ENCODE measurements at places on chromosomes 1 and 21. TPM values are rescaled to one million over a fixed set of nuclear protein-coding genes. Genes with fewer than 3 reads are reported as not detected.

Gene EXO1
- 8.4 TPM for total RNA-seq

Gene CEP85
- 9.6 TPM for total RNA-seq

Gene STIL
- 8.0 TPM for total RNA-seq

Gene NTMT2
- total RNA-seq, result not detected

Gene KANK4
- total RNA-seq, result 32.2 TPM

- no peak for DNase-seq
Measured at GRCh38 chr1:1020415-1021009, 592 bp downstream of the AGRN start.

DNA sequence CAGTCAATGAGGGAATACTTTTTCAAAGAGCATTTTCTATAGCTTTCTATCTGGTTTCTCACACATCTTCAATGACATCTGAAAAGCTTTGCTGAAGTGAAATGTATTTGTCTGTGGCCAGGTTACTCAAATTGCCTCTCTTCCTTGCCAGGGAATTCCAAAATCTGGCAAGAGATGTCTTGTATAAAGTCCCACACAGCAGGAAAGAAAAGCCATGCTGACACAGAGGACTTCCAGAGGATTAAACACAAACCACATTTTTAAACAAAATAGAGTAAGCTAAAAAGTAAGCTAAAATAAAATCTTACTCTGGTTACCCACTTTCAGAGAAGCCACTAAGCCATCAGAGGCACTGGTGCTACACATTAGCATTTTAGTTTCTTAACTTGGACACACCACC lies 93.1 kb upstream of the BCAR3 start:
- peak; percentile 43 for DNase-seq

DNA sequence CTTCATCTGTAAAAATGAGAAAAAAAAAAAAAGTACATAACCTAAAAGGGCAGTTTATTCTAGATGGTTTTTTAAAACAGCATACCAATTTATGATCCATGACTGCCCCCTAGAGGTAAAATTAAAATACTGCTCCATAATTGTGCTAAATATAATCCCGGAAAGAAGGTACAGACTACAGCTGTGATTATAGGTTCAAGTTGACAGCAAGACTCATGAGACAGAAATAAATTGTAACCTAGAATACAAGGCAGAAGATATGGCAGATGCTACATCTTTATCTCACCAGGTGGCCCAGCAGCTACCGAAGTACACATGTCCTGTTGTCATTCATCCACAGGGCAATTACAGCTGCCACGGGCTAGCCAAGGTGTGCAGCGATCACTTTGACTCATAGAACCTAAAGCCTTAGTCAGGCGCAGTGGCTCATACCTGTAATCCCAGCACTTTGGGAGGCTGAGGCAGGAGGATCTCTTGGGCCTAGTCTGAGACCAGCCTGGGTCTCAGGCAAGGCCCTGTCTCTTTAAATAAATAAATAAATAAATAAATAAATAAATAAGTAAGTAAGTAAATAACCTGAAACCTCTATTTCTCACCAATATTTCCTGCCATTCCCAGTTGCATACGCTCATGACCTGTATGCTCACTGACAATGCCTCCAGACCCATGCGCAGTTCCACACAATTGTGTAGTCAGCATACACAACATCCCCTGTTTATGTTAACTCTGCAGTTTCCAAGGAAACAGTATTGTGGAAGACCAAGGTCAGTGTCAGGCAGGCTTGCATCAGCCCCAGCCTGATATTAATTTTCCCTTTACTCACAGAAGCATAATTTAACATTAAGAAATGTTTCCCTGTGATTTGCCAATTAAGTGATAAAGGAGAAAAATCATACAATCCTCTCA lies 18.3 kb upstream of the PPIE start:
- DNase-seq, result peak; percentile 44

GRCh38 chr1:18446751-18447150 lies 34.0 kb upstream of the KLHDC7A start:
- DNase-seq, result no peak

- DNase-seq, result peak; percentile 57
Measured at GRCh38 chr1:172903581-172904220, 147.0 kb downstream of the TNFSF18 start.

DNA sequence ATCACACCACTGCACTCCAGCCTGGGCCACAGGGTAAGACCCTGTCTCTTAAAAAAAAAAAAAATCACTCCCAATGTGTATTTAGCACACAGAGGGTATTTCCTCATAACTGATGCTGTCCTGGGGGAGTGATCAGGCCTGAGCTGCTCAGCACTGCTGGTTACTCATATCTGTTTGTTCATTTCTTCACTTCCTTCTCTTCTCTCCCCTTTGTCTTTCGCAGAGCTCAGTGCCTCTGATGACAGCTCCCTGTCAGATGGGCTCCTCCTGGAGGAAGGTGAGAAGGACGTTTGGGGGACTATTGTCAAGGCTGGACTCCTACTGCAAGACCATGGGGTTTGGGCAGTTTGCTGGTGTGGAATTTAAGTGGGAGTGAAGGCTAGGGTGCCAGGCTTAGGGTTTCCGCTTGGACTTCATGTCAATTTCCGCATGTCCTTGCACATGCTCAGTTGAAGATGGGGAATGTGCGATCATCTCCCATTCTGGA lies 13.0 kb downstream of the INAVA start:
- no peak for DNase-seq

DNA sequence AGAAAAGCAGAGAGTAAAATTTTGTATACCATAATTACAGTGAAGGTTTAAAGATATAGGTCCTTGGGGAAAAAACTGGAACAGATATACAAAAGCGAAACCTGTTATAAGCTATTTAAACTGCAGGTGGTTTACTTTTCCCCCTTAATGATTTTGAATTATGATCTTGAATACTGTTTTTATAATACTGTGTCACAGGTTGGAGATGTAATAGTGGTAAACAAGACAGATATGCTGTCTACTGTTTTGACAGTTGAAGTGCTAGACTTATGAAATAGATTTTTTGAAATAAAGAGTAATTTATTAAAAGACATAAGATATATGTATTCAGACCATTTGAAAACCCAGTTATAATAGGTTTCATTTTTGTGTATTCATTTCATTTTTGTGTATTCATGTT lies 129.4 kb downstream of the CD247 start:
- no peak for DNase-seq

GRCh38 chr1:10827377-10828333 lies 31.2 kb upstream of the CASZ1 start:
- DNase-seq, result no peak

DNA sequence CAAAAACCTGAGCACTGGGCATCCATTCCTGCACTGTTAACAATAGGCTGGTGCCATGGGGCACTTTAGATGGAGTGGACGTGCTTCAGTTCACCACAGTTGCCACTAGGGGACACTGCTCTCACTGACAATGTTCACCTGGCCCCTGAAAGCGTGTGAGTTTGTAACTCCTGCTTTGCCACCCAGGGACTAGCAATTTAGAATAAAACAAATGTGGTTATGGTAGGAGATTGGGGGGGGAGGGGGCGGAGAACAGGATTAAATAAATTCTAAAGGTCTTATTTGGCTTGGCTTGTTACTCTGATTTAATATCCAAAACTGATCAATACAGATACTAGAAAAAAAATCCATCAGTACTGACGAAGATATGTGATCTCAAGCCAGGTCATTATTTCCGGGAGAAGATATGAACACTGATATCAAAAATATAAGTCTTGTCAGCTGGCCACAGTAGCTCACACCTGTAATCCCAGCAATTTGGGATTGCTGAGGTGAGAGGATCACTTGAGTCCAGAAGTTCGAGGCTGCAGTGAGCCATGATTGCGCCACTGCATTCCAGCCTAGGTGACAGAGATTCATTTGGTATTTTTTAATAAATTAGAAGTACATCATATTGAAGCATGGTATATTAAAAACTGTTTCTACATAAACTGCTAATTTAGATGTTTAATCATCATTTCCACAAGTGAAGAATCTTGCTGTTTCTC lies 23.2 kb downstream of the INTS7 start:
- DNase-seq, result peak; percentile 61

DNA sequence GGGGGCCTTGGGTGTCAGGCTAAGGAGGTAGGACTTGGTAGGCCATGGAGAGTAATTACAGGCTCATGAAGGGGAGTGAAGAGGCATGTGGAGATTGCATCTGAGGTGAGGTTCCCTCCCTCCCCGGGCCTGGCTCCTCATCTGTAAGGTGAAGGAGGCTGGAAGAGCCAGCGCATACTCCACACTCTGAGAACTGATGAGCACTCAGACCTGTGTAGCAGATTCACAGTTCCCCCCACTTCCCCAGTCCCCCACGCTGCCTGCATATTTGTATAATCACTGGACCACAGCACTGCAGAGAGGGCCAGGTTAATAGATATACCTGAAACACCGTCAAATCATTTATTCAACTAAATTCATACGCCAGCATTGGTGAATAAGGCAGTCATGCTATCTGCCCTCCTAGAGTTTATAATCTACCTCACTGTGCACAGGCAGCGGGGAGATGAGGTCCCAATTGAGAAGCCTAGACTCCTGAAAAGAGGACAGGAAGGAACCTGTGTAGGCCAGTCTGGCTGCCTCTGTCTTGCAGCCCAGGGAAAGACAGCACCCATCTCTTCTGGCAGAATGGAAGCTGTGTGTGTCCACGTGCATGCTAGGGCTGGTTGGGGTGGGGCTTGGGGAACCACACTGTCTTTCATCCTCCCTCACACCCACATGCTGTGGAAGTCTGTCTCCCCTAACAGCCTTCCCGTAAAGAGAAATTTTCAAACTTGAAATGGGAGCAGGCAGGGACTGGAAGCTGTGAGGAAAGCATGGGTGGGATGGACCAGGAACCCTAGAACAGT lies 110.6 kb upstream of the ATP1A1 start:
- DNase-seq, result no peak

GRCh38 chr1:219126377-219126776 lies 47.3 kb upstream of the LYPLAL1 start:
- DNase-seq, result no peak

DNA sequence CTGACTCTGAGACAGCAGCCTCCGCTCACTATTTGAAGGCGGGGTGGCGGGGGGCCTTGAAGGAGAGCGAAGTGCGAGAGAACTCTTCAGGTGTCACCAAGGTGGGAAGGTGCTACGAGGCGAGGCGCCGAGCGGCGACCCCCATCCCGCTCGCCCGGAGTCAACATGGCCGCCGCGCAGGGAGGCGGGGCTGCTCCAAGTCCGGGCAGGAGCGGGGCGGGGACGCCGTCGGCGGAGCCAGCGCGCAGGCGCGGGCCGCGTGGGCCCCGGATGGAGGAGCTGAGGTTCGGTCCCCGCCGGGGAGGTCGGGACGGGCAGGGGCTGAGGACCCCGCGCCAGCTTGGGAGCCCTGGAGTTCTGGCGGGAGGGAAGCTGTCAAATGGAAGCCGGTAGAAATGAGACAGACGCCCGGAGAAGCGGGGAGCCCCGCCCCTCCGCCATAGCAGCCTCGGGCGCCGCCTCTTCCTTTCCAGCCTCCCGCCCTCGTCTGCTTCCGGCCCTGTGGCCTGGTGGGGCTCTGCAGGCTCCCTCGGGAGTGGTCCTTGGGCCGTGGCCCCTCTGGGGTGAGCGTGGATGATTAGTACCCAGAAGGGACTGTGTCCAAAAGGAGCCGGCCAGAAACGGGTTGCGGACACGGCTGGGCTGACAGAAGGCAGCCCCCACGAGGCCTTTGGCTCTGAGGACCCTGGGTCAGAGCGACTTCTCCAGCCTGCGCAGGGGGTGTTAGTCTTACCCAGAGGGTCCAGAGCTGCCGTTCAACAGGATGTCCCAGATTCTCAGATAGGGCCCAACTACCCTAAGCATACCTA lies at the start of gene PIGV:
TSS of gene PIGV (plus strand) at position 245 of the 809 bp plus-strand sequence. CDS start 2,866 bp downstream, outside the sequence.
- peak; percentile 78 for DNase-seq

DNA sequence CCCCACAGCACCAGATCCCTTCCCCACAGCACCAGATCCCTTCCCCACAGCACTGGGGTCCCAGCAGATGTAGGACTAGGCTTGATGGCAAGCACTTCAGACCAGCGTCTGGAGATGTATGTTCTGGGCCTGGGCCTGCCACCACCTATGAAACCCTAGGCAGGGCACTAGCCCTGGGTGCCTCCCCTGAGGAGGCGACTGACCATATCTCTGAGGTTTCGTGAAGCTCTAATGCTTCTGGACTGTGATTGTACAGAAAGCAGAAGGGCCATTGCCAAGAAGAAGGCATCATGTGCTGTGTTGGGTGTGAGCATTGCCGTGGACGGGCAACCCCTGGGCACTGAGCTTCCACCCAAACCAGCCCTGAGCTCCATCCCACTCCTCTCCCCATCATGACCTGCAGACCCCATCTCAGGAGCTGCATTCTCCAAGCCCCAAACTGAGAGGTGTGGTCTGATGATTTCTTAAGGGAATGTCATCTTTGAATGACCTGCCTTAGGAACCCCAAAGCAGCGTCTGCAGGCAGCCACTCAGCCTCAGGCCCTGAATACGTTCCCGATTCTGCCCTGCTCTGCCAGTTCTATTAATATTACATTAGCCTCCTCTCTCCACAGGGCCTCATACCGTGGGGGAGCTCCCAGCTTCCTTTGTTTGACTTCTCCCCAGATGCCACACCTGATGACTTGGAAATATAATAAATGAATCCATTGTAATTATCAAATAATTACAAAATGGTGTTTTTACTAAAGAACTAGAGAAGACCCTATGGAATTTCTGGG lies 163.4 kb downstream of the TRIM33 start:
- no peak for DNase-seq

DNA sequence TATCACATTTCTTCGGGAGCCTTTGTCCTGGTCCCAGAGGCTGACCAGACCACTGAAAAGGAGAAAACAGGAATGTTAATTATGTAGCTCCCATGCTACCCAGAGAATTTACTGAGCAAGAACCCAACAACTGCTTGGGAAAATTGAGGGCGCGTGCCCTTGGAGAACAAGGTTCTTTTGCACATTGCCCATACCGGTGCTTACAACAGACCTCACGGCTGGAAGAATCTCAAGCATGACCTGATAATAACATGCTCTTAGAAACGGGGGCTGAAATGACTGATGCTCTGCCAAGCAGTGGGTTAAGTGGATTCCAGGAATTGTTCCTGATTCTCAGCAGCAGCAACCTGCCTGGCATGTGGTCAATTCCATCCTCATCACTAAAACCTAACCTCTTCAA lies 49.3 kb upstream of the AJAP1 start:
- no peak for DNase-seq

DNA sequence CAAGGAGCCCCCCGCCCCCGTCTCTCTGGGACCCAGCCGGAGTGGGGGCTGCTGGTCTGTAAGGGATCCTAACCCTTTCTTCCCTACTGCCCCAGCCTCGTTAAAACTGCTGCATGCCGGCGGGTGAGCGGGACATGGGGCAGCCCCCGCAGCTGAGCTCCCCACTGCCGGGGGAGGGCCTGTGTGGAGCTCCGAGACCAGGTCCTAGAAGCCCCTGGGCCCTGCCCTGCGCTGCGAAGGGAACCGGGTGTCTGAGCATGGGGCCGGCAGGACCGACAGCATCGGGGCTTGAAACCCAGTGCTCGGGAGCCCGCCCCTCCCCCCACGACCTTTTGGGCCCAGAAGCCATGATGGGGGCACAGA lies 9.2 kb upstream of the COL6A1 start:
- no peak for DNase-seq

DNA sequence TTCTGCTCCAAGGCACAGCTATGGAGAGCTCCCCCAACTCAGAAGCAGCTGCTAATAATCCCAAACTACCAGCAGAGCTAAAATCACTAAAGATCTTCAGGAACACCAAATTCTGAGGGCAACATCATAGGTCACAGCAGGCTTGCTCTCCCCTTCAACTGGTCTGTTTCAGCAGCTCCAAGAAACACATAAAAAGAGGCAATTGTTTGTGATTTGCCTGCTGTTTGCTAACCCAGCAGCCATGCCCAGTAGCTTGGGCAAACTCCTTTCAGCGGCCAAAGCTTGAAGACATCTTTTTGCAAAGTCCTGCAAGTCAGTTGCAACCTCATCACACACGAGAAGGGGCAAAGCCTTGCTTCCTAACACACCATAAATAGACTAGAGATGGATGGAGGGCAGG lies 8.9 kb downstream of the ERI3 start:
- no peak for DNase-seq

GRCh38 chr1:26779098-26779668 lies 8.6 kb upstream of the PIGV start:
- DNase-seq, result no peak
